Parietal lobe (tissue), 2 donors: ENCODE measurements at places on chromosomes 16 and 17. TPM values are rescaled to one million over a fixed set of nuclear protein-coding genes. Genes with fewer than 3 reads are reported as not detected.

The PRKCA gene
- 61.0 TPM for total RNA-seq

The CDK5R1 gene
- 250 TPM for total RNA-seq

The SLC16A6 gene
- total RNA-seq: 0.94 TPM

The CLEC18B gene
- 4.4 TPM for total RNA-seq

The MYO1C gene
- total RNA-seq: 17.8 TPM

The CHAD gene
- total RNA-seq: not detected

The FOXJ1 gene
- 3.8 TPM for total RNA-seq

The SEPTIN12 gene
- not detected for total RNA-seq

The TMEM132E gene
- total RNA-seq: 1.3 TPM

The TOX3 gene
- total RNA-seq: 29.4 TPM

The RAB37 gene
- total RNA-seq: 0.63 TPM

The MYH8 gene
- not detected for total RNA-seq

The SLFN12 gene
- 2.2 TPM for total RNA-seq

The CCL17 gene
- total RNA-seq: not detected

The IL17C gene
- total RNA-seq: not detected

The ABCC11 gene
- 0.31 TPM for total RNA-seq

The MRPS7 gene
- total RNA-seq: 29.4 TPM

The CFAP119 gene
- total RNA-seq: 5.3 TPM
